ENCODE measurements at places on chromosomes 1 and 21. TPM values are rescaled to one million over a fixed set of nuclear protein-coding genes. Genes with fewer than 3 reads are reported as not detected.

The FAM72C gene
- total RNA-seq: 0.49 TPM

DNA sequence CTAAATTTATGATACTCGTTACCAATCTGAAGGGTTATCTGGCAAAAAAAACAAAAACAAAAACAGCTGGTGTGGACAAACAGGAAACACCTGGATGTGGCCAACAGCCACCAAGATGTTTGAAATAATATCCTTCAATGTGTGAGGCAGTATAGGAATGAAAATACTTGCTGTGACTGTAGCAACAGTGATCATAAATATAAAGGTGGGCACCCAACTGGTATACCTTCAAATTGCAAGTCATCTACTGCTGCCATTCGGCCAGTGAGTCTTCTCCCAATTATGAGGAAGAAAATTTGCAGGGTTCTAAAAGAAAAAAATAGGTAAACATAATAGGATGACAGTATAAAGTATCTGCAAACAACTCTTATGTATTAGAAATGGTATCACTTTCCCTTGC is 916 bp downstream of the YIPF1 start:
- DNase-seq: no peak
- peak overlapping the region; percentile 58 for H3K27ac ChIP-seq

GRCh38 chr1:231186356-231187115 is 24.7 kb downstream of the TRIM67 start:
- H3K4me3 ChIP-seq: no peak overlapping the region
- no peaks in the 10 kb centered on the region for H3K36me3 ChIP-seq
- H3K27ac ChIP-seq: no peak overlapping the region
- H3K27me3 ChIP-seq: no peaks in the 10 kb centered on the region

The PAPPA2 gene
- total RNA-seq: 0.25 TPM

DNA sequence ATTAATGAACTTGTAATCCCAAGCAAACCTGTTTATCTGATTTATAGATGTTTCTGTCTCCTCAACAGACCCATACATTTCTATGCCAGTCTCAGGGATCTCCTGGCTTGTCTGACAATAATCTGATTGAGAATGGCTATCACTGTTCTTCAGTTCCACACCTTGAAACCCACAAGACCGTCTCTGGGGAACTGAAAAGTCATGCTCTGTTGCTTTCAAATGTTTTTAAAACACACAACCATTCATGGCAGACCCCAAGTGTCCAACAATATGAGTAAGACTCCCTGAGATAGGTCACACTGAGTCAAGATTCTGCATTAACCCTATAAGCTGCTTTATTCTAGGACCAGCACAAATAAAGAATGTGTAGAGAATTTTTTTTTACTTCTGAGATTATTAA is 611.2 kb upstream of the PLXNA2 start:
- DNase-seq: no peak
- H3K27ac ChIP-seq: no peak overlapping the region
- no peak overlapping the region for H3K4me3 ChIP-seq
- no peaks in the 10 kb centered on the region for H3K36me3 ChIP-seq
- no peaks in the 10 kb centered on the region for H3K4me1 ChIP-seq

GRCh38 chr1:156021093-156021428 is 310 bp upstream of the SSR2 start:
- H3K4me3 ChIP-seq: peak overlapping the region; percentile 96
- H3K4me1 ChIP-seq: peaks cover 19% of the 10 kb centered on the region
- peak overlapping the region; percentile 87 for H3K27ac ChIP-seq
- no peaks in the 10 kb centered on the region for H3K36me3 ChIP-seq
- H3K27me3 ChIP-seq: no peaks in the 10 kb centered on the region

Measured in vagina (tissue), 2 donors.